ENCODE measurements at places on chromosomes 2 and 18.

DNA sequence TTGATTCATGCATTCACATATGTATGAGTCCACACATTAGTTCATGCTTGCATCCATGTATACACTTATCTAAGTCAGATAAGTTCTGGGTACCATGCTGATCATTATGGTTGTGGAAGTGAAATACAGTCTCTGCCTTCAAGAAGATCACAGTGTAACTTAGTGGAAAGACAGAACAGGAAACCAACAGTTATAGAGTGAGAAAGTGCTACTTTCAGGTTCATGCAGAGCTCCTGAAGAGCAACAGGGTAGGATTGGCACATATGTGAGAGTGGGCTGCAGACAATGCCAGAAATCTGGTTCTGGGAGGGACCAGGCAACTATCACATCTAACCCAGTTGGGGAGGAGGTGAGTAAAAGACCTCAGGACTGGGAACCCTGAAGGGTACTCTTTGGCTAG, 35.4 kb upstream of the PGAP1 start:
- DNase-seq: no peak

DNA sequence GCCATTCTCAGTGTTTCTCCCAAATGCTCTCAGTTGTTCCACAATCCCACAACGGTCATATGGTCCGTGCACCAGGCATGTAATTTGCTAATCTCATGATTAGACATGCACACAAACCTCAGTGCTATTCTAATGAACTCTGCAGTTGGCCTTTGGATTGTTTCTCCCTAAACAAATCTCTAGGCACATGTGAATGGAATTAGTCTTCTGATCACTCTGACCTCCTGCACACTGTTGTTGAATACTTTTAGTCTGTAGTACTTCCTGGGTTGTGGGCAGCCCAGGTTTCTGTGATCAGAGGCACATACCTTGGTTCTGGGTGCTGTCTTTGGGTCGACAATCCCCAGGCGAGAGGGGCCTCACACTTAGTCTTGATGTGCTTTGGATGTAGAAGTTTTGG, 498.7 kb upstream of the SPRED2 start:
- DNase-seq: no peak

GRCh38 chr2:54380670-54381069, 75.5 kb upstream of the SPTBN1 start:
- no peak for DNase-seq

GRCh38 chr2:136284226-136285119, 166.5 kb upstream of the CXCR4 start:
- DNase-seq: no peak

DNA sequence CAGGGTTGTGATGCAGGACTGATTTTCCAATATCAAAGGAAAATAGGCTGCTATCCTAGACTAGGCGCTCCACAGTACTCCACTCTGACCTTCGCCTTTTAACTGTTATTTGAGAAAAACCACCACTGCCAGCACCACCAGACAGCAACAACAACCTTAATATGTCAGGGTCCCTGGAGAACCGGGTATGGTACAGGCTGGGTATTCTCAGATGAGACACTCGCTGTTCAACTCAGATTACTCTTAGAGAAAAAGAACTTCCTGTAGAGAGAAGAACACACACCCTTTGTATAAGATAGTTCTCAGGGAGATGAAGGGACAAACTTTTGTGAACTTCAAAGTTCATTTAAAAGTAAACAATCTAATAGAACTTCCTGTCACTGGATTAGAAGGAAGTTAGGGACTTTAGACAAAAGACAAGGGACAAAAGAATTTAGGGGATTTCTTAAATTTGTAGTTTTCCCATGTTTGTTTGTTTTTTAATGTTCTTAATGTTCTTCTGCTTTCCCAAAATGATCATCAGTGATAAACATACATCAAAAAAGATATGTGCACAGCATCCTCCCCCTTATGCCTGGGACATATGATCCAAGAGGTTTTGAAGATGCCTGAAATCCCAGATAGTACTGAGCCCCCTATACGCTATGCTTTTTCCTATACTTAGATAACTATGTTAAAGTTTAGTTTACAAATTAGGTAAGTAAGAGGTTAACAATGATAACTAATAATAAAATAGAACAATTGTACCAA, 41.3 kb upstream of the PPP1R1C start:
- no peak for DNase-seq

DNA sequence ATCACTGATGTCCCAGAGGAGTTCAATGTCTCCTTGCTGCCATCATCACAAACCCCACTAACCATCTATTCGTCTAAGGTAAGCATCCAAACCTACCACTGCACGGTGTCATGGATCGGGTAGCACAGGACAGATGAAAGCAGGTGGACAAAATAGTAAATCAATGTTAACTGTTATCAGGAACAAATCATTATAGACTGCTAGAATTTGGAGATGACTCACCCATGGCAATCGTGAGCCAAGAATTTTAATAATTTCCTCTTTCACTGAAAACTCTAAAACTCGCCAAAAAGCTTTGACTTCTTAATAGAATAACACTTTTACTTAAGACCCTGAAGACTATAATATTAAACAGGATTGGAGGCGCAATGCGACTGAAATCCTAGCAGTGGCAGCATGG, 33.7 kb upstream of the BZW1 start:
- no peak for DNase-seq

GRCh38 chr18:13620206-13620672, 106.1 kb downstream of the FAM210A start:
- no peak for DNase-seq

- no peak for DNase-seq
Measured at GRCh38 chr18:48922801-48923730, 27.7 kb downstream of the SMAD7 start.

GRCh38 chr2:6410313-6410712, 455.4 kb downstream of the CMPK2 start:
- no peak for DNase-seq

- peak; percentile 34 for DNase-seq
Measured at GRCh38 chr2:152098496-152099366, at the start of gene CACNB4. Gene CACNB4 (minus strand): TSS chr2:152099044.

DNA sequence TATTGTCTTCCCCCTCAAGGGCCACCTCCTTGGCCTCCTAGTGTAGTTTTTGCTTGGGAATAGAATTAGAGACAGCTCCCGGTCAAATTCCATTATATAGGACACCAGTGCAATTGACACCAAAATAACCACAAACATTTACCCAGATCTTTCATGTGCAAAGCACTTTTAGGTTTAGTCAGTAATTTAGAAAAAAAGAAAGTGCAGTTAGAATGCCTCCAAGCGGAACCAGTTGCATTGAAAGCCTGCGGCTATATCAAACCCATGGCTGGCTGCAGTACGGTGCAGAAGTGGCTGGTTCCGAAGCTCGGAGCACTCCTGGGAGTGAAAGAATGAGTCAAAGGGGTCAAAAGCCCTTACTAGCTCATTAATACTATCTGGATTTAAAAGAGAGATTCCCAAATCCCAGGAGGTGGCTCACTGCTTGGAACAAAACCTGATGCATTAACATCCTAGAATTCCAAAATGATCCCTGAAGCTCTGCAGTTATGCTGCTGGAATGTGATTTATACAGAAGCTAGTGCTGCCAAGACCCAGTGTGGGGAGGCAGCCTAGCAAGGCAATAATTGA, 432.2 kb upstream of the KLHL29 start:
- no peak for DNase-seq

DNA sequence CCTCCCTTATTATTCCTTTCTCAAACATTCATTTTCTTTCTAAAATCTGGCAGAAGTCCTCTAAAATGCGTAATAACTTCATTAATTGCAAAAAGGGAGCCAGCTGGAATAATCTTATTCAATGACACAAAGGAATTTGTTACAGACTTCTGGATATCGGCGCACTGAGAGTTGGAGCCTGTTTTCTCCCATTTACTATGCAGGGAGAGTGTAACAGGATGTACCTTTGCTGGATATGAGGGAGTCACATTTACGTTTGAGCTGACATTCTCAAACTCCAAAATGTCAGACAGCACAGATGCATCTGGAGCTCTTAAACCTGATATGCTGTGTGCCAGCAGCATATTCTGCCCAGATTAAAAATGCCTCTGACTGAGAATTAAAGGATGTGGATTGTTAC, 275.3 kb downstream of the TMX3 start:
- no peak for DNase-seq
